Activated CD8-positive, alpha-beta memory T cell treated with anti-CD3 and anti-CD28 coated beads for 1 hour (primary cell): ENCODE measurements at places on chromosomes 3 and 15.
A peak's percentile ranks its signal among the peaks of the same experiment; 100 is the strongest.

DNA sequence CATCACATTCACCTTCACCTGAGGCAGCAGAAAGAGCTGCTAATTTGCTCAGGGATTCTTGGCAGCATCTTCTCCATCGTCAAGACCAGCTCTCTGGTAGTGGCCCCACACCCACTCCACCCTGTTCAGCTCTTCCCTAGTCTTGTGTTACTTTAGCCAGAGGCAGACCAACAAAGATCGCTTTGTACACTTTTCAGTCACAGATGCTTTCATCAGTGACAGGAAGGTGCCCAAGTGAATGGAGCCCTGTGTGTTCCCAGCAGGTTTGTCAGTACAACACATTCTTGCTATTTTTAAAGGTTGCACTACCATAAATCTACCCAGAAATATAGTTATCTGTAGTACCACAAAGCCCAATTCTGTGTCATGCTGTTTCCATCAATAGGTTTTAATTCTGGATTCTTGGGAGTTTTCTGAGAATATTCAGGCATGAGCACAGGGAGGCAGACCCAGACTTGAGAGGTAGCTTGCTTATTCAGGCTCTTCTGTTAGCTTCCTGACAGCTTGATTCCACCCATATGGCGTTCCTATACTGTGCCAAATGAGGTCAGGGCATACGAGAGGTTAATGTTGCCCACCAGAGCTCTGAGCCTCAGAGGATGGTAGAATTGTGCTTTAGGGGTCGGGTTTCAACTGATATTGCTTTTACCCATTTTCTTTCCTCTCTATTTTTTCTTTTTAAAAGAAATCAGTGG, 109.8 kb upstream of the MANF start:
- no peak for DNase-seq

GRCh38 chr15:49875392-49875791, 243.6 kb downstream of the ATP8B4 start:
- DNase-seq: no peak

DNA sequence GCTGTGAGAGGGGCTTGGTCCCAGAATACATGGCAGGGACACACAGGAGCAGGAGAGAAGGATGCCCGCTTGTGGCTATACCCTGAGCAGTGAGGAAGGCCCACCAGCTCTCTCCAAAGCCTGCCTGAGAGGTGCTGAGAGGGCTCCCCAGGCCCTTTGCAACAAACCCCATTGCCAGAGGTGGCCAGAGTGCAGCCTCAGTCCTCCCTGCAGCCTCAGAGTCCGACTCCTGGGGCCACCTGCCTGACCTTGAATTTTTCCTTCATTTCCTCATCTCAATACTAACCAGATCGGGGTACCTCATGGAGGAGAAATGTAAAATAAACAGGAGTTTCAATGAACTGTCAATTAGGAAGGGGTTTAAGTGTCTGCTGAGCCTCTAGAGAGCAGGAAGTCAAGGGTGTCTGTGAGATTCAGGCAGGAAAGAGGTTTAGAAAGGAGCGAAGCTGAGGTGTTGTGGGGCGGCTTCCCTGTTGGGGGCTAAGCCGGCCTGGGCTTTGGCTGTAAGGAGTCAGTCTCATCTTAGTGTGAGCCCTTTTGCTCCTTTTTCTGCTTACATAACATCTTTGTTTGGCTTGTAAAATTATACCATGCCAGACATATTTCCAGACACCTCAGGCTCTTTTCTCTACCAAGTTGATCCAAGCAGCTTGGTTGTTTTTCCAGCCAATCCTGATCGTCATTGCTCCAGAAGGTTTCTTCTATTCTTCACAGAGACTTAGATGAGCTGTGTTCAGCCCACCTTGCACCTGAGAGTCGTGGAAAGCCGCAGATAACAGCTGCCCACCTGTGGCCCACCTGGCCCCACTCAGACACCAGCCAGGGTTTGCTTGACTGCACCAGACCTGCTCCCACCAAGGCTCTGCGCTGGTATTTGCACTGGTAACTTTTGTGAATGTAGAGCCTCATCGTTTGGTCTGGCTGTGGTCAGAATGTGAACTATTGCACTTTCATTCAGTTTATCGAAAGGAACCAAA, 36.7 kb downstream of the CMTM7 start:
- DNase-seq: no peak

GRCh38 chr3:122520861-122521260, 6.1 kb upstream of the KPNA1 start:
- no peak for DNase-seq

DNA sequence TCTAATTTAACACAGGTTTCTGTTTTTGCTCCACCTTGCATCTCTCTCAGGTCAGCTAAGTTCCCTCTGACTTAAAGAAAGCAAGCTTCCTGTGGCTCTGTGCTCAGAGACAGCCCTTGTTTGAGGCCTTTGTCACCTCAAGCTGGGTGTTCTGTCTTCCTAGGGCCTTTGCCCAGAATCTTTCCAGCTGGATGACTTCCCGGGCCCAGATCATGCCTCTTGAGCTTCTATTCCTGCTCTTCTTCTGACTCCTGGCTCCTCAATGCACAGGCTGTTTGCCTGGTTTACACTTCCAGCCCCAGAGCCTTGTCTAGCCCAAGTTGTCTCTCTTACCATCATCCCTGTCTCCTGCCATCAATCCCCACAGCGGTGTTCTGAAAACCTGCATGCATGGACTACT, 300.6 kb downstream of the VPS13C start:
- no peak for DNase-seq

GRCh38 chr3:44529927-44530326, 25.1 kb upstream of the ZKSCAN7 start:
- DNase-seq: no peak

- DNase-seq: no peak
Measured at GRCh38 chr3:146092230-146092629, 68.8 kb downstream of the PLOD2 start.

GRCh38 chr3:148631124-148631903, 66.4 kb upstream of the AGTR1 start:
- DNase-seq: no peak

- DNase-seq: no peak
Measured at GRCh38 chr15:92226020-92226612, 167.6 kb upstream of the ST8SIA2 start.

- peak; percentile 61 for DNase-seq
Measured at GRCh38 chr3:187741403-187742350, 3.6 kb downstream of the BCL6 start.

DNA sequence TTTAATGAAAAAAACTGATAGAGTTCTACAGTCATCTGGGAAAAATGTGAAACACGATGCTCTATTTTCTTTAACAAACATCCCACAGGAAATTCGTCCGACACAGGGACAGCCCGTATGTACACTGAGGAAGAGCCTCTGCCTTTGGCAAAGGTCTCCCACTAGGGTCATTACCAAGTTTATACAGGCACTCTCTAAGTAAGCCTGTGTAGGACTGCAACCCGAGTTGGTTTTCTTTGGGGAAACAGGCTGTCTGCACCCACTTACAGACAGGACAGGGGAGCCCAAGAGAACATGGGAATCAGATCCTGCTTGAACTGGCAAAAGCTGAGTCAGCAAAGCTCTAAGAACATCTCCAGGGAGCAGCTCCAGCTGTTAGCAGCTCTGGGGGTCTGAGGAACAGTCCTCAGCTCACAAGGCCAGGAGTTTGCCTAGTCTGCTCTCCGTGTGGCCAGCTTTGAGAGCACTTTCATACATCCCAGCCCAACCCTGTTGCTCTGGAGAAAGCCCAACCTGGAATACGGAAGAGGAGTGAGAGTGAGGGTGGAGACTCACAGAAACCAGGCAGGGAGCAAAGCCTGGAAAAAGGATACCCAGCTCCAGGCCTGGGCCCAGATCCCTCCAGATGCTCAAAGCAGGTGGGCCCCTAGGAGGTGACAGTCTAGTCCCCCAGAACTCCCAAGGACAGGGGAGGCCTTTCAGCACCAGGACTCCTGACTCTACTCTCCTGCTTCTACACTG, 1.9 kb downstream of the TBC1D2B start:
- no peak for DNase-seq

DNA sequence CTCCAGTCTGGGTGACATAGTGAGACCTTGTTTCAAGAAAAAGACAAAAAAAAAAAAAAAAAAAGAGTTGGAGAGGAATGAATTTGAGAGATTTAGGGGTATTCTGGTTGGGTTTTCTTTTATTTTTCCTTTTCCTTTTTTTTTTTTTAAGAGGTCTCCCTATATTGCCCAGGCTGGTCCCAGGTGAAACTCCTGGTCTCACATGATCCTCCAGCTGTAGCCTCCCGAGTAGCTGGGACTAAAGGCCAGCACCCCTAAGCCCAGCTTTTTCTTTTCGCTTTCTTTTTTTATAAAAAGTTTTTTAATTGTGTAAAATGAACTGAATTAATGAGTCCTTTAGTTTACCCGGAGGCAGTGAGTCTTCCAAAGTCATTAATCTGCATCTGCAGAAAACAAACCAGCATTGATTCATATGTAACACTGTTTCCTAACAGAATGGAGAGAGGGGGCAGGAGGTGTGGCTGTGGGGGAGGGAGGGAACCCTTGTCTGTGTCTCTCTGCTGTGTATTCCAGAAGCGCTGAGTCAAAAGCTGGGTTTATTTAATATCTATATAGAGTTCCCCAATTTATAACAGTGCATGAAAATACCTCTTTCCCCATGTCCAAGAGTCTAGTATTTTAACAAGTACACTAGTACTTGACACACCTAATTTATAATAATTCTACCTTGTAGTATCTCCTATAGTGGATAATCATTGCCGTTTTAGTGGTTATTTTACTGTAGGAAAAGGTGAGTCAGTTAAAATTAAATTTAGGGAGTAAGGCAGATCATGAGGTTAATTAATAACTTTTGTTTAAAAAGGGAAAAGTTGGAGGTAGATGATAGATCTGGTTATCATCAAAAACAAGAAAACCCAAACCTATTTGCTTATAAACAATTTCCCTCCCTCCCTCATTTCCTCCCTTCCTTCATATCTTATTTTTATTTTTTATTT, 2.6 kb upstream of the DPPA4 start:
- no peak for DNase-seq

- no peak for DNase-seq
Measured at GRCh38 chr3:11250902-11251806, 21.0 kb upstream of the ATG7 start.

- DNase-seq: no peak
Measured at GRCh38 chr3:105876780-105877327, 8.0 kb upstream of the CBLB start.

DNA sequence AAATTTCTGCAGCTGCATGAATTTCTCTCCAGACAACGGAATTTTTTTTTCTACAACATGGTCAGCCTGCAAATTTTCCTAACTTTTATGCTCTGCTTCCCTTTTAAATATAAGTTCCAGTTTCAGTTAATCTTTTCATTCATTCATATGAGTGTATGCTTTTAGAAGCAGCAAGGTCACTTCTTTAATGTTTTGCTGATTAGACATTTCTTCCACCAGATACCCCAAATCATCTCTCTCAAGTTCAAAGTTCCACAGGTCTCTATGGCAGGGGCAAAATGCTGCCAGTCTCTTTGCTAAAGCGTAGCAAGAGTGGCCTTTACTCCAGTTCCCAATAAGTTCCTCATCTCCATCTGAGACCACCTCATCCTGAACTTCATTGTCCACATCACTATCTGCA, 205.6 kb upstream of the GRM7 start:
- no peak for DNase-seq
